ENCODE measurements at places on chromosomes 11 and 22.

- no peak for DNase-seq
These were observed 62.2 kb downstream of the MICAL2 start for GRCh38 chr11:12172493-12173013.

GRCh38 chr11:45670386-45671135, 5.1 kb upstream of the CHST1 start:
- DNase-seq: no peak

DNA sequence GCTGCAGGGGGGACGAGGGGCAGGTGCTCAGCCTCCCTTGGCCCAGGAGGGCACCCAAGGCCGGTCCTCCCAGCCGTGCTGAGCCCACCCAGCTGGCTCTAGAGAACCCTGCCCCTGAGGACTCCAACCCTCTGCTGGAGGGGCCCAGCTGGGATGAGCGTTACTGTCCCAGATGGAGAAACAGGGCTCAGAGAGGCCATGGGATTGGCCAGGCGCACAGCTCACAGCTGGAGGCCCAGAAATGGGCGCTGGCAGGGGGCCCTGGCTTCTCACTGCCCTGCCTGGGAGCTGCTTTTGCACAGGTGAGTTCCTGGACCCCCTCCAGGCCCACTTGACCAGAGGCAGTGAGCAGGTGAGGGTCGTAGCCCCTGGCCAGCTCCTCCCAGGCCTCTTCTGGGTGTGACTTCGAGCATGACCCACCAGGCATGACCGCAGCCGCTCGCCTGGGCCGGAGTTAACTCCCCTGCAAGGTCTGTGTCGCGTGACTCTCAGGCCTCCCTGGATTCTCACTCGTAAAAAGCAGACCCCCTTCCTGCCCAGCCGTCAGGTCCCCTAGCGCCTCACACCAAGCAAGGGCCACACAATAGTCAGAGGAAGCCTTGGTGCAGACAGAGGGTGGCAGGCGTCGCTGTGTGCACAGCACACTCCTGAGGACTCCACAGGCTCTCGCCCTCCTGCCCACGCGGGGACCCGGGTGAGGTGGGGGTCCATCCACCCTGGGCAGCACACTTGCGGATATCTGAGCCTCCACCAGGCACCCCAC, 19.7 kb upstream of the IL17REL start:
- DNase-seq: no peak

- DNase-seq: peak; percentile 57
These were observed at the start of gene CHRM4 for GRCh38 chr11:46391578-46392420. Gene CHRM4 (minus strand): TSS chr11:46391776. CDS start chr11:46386557, 5,219 bp downstream.
